ENCODE measurements at places on chromosomes 7 and 10.

DNA sequence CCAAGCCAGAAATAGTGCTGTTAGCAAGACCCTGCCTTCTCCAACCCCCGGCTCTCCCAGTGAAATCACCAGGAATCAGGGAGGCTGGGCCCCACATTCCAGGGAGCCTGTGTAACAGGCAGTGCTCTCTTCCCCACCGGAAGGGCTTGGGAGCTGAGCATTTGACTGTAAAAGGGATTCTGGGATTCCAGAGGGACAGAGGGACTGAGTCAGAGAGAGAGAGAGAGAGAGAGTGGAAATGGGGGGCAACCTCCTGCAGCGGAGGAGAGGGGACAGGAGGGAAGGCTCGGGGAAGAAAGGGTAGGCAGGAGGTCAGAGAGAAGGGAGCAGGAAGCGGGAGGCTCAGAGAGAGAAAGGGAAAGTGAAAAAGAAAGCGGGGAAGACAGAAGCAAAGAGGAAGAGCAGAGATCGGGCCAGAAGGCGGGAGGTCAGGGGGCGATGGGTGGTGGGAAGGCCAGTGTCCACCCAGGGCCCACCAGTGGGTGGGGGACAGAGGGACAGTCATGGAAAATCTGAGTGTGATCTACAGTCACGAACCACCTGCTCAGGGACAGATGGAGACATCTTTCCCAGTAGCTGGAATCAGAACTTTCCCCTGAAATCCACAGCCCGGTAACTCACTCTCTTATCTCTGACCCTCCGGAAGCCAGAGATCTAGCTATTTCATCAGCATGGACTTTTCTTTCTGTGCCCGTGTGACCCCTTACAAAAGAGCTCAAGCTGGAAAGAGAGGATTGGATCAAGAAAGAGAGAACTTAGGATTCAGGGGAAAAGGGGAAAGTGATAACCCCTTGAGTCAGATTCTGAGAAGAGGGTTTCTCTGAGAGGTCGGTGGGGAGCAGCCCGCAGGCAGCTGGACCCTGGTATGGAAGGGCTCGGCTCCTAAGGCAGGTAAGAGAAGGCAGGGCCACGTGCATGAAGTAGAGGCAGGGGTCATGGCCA lies 4.6 kb upstream of the SERPINE1 start:
- DNase-seq: peak; percentile 100

- no peak for DNase-seq
Measured at GRCh38 chr7:130818056-130818455, 84.0 kb upstream of the KLF14 start.

GRCh38 chr10:97689559-97690020 lies 2.5 kb upstream of the AVPI1 start:
- peak; percentile 96 for DNase-seq

- no peak for DNase-seq
Measured at GRCh38 chr10:49288341-49289065, 10.5 kb upstream of the C10orf71 start.

GRCh38 chr7:152115021-152115718 lies 89.7 kb downstream of the GALNT11 start:
- DNase-seq: no peak

DNA sequence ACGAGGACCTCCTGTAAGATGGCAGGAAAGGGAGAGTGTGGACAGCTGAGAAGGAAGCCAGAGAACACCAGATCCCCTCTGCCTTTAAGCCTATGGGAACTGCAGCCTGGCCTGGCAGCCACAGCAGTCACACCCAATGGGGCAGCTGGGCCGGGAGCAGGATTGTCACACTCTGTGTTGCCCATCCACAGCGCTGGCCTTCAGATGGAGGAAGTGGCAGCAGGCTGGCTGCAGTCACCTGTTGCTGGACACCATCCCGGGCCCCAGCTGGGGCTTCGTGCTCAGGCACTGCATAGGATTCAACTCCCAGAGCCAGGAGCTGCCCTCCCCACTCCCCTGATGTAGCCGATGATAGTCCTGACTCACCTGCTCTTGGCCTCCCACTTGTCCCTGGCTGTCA lies 114.4 kb downstream of the COL13A1 start:
- DNase-seq: no peak

DNA sequence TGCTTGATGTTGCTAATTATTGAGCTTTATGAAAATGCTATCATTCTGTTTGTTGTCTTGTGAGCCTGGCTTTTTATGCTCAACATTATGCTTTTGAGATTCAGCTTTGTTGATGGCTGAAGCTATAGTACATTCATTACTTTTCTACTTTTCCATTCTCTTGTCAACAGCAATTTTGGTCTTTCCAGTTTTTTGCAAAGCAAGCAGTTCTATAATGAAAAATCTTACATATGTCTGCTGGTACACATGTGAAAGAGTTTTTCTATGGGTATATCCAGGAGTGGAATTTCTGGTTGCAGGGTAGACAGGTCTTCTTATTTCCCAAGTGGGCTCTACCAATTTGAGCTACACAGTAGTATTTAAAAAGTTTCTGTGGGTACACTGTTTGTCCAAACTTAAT lies 36.8 kb downstream of the SLC35B4 start:
- DNase-seq: no peak

DNA sequence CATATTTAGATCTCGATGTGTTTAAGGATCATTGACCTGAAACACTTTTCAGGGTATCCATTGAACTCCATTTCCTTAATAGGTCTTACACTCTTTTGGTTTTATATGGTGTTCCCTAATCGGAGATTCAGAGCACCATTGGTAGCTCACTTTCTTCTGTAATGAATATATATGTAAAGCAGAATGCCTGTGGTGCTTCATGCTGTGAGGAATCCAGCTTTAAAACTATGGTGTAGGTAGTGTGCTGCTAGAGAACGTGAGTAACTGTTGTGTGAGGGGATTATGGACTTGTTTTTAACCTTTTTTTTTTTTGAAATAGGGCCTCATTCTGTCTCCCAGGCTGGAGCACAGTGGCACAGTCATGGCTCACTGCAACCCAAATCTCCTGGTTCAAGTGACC lies 376.9 kb upstream of the LRGUK start:
- no peak for DNase-seq

GRCh38 chr10:68997211-68997610 lies 8.6 kb downstream of the KIFBP start:
- DNase-seq: no peak

DNA sequence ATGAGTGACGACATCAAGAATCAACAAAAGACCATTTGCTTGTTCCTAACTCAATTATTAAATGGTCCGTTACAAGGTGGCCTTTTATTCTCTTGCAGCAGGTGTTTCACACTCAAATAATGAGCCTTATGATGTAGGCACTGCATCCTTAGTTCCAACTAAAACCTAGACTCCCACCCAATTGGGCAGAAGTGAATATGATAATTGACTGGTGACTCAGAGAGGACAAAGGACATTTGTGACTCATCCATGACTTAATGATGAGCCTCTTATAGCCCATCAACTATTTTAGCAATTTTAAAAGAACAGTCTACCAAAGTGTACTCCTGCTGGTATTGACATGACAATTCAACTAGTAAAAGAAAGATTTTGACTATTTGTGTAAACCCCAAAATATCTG lies 1027.8 kb upstream of the PHF14 start:
- DNase-seq: peak; percentile 2

GRCh38 chr10:97406064-97406463 lies 4.9 kb upstream of the RRP12 start:
- no peak for DNase-seq

GRCh38 chr7:36898186-36898585 lies 173.9 kb upstream of the AOAH start:
- no peak for DNase-seq

DNA sequence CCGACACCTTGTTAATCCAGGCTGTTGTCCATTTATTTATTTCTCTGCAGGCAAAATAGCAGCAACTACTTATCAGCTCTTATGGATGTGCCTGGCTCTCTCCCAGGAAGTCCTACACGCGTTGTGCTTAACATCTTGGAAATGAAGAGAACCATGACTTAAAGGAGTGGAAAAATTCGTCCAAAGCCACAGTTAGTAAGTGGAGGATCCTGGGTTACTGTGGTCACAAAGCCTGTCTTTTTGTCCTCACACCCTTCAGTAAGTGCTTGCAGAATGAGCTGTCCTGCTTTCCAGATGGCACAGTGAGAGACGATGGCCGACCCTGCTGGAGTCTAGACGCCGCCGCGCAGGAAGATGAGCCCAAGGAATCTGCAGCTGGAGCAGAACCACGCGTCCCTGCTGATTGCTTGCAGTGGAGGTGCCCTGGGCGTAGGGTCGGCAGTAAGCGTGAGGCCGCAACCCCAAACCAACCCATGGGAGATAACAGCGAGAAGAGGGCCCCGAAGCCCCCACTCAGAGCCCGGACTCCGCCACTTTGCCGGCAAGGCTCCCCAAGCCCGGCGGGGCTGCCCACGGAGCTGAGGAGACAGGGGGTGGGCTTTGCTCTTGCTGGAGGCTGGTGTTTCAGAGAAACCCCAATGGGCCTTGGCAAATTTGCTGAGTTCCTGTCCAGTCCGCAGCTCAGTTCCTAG lies 178.6 kb downstream of the CXCL12 start:
- peak; percentile 56 for DNase-seq

DNA sequence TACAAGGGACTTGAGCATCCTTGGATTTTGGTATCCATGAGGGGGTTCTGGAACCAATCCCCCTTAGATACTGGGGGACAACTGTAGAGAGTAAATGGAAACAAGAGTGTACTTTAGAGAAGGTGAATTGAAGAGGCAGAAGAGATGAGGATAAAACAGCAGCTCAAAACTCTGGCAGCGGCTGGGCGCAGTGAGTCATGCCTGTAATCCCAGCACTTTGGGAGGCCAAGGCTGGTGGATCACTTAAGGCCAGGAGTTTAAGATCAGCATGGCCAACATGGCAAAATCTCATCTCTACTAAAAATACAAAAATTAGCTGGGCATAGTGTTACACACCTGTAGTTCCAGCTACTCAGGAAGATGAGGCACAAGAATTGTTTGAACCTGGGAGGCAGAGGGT lies 218.7 kb downstream of the GALNT17 start:
- no peak for DNase-seq

DNA sequence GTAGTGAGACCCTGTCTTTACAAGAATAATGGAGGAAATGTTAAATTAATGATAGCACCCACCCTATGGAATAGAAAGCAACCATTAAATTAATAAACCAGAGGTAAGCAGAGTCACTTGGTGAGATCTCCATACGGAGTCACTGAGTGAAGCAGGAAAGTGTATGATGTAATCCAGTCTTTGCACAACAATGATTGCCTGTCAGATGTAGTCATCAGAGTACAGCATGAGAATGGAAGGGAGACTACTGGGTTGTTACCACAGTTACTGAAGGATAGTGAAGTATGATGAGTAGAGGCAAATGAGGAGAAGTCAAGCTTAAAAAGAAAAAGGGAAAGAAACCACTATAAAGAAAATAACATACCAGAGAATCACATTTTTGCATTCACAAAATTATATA lies 371.9 kb upstream of the SHH start:
- DNase-seq: no peak

DNA sequence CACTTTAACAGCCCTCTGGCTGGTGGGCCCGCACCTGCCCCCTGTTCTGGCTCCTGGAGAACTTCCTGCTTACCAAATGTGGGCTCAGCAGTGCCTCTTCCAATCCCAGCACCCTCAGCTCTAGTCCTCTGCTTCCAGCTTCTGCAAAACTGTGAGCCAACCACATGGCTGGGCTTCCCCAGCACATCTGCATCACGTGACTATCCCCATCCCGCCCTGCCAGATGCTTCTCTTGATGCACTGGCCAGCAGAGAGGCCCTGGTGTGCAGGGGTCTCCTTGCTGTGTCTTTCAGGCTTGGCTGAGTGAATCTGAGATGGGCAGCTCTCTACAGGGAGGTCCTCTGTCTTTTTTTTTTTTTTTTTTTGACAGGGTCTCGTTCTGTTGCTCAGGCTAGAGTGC lies 43.8 kb upstream of the DMBT1 start:
- no peak for DNase-seq

GRCh38 chr7:129212596-129212995 lies 12.2 kb upstream of the AHCYL2 start:
- DNase-seq: no peak

DNA sequence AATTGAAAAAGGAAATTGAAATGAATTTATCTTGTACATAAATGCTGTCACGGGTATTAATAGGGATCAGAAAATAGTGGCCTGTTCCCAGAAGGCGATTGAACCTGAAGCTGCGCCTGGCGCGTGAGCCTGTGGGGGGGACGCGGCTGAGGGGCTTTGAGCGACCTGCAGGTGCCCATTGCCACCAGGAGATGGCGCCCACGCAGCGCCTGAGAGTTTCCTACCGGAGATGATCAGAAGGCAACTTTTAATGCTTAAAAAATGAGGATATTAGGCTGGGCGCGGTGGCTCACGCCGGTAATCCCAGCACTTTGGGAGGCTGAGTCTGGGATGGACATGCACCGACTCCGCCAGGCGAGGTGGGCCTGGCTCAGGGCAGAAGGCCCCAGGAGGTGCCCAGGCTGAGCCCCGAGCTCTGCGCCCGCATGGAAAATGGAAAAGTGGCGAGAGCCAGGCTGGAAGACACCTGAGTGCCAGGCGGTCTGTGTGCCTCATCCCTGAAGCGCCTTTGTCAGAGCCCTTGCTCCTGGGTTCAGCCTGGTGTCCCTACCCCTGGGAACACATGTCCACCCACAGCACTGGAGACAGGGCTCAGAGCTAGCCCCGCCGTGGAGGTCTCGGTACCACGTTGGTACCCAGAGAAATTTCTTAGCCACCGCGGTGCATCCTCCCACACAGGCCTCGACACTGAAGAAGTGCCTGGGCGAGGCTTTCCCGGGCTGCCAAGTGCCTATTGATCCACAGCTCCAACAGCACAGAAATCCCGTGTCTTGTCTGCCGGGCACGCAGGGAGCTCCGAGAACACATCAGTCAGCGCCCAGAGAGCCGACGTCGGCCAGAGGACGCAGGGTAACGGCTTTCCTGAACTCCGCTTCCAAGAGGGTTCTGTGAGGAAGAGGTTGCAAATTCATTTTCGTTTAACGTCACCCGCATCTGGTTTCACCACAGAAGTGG lies 117.4 kb downstream of the INPP5A start:
- peak; percentile 56 for DNase-seq

- DNase-seq: no peak
Measured at GRCh38 chr10:83625831-83626360, 513.4 kb upstream of the GHITM start.

DNA sequence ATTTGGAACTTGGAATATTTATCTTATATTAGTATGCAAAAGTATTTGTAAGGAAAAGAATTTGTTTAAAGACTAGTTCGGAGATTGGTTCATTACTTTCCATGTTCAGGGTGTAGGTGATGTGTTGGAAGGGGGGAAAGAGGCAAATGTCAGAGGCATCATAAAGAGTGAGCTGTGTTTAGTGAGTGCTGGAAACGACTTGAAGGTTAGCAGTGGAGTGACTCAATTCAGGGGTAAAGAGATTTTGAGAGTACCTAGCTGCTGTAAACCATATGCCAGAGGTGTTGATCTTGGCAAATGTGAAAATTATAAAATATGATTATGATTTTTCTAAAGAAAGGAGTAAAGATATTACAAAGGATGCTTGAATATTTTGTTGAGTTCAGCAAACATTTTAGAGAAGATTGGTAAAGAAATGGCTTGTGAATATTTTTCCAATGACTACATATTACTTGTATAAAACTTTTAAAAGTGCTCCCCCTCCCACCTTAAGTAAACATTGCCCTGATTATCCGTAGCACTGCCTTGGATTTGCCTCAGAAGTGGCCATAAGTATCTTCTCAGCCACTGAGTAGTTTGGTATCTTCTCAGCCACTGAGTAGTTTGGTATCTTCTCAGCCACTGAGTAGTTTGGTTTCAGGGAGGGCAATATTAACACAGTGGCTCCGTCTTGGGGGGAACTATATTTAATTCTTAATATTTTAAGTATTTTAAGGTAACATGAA lies 51.5 kb downstream of the ZNRF2 start:
- no peak for DNase-seq

- no peak for DNase-seq
Measured at GRCh38 chr10:7218968-7219367, 191.9 kb downstream of the SFMBT2 start.

Measured in fibroblast of skin of back (primary cell).